NCI-H1092 treated with DMSO at 0.1 percent for 48 hours (cell line): ENCODE measurements at places on chromosomes 3 and 15.

- DNase-seq, result no peak
Measured at GRCh38 chr15:45943240-45943639, 308.4 kb downstream of the SQOR start.

DNA sequence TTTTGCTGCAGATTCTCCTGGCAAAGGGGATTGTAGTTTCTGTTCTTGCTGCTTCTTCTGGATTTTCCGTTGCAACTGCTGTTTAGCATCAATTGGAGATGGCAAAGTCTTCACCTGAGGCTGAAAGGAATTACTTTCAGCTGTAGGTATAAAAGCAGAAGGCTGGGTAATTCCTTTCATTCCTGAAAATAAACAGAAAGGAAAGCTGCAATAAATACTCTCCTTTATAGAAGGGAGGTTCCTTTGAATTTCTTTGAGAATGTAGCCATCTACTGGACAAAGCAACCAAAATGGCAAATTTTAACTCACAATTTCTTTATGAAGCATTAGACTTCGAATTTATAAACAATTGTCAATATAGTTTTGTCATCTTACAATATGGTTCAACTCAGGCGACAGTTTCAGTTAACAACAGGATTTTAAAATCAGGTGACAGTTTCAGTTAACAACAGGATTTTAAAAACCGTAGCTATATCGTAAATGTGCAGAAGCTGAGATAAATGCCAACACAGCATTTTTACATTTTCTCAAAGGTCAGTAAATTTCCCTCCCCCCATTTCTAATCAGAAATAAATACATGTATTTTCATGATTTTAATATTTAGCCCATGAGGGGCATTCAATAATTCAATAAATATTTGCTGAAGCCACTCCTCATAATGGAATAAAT lies 104.9 kb upstream of the NEDD4 start:
- no peak for DNase-seq

DNA sequence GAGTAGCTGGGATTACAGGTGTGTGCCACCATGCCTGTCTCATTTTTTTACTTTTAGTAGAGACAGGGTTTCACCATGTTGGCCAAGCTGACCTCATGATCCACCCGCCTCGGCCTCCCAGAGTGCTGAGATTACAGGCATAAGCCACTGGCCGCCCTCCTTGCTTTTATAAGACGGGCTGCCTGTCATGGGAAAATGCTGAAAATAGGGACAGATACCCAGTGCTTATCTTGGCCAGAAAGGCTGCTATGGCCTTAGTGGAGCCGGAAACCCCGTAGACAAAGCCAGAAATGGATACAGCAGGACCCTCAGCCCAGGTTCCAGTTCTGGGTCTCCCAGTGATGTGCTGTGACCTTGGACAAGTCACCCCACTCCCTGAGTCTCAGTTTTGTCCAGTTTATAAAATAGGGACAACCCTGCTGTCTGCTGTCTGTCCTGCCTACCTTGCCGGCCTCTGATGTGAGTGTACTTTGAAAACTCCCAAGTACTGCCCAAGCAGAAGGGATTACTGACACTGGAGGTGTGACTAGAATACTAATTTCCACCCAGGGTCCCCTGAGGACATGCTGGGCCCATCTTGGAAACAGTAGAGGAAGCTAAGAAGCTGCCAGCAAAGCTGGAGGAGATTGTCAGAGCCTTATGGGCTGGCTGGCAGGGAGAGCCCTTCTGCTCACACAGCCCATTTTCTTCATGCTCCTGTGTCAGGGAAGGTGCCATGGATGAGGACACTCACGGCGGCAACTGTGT lies 59.6 kb downstream of the BDH1 start:
- DNase-seq, result no peak

GRCh38 chr3:52006017-52006819 lies 10.5 kb upstream of the RPL29 start:
- no peak for DNase-seq

GRCh38 chr3:179236669-179237301 lies 14.1 kb downstream of the KCNMB3 start:
- DNase-seq, result no peak

DNA sequence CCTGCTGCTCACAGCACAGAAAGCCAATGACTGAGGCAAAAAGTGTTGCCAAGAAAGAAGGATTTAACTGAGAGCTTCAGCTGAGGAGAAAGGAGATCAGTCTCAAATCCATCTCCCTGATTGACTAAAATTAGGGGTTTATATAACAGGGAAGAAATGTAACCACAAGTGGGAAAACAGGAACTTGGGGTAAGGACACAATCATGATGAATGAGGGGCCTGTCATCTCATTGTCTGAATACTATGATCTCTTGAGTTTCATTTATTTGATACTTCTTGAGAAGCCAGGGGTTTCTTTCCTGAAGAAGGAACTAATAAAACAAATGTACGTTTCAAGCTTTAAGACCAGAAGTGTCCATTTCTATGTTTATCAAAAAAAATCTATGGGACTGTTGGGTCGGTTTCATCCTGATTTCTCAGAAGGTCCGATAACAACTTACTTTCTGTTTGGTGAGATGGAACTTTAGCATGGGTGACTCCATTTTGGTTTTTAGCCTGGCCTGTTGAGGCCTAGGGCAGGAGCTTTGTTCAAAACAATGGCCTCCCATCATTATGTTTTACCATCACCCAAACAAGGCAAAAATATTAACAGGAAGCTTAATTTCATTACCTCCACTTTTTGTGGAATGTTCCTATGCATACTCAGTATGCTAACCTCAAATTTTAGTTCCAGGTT lies 76.6 kb upstream of the PIAS1 start:
- no peak for DNase-seq

- no peak for DNase-seq
Measured at GRCh38 chr3:15771444-15771843, 26.3 kb downstream of the ANKRD28 start.

DNA sequence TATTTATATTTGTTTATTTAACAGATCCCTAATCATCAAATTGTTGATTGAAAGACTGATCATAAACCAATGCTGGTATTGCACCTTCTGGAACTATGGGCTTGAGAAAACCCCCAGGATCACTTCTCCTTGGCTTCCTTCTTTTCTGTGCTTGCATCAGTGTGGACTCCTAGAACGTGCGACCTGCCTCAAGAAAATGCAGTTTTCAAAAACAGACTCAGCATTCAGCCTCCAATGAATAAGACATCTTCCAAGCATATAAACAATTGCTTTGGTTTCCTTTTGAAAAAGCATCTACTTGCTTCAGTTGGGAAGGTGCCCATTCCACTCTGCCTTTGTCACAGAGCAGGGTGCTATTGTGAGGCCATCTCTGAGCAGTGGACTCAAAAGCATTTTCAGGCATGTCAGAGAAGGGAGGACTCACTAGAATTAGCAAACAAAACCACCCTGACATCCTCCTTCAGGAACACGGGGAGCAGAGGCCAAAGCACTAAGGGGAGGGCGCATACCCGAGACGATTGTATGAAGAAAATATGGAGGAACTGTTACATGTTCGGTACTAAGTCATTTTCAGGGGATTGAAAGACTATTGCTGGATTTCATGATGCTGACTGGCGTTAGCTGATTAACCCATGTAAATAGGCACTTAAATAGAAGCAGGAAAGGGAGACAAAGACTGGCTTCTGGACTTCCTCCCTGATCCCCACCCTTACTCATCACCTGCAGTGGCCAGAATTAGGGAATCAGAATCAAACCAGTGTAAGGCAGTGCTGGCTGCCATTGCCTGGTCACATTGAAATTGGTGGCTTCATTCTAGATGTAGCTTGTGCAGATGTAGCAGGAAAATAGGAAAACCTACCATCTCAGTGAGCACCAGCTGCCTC lies 14.7 kb downstream of the THBS1 start:
- no peak for DNase-seq

DNA sequence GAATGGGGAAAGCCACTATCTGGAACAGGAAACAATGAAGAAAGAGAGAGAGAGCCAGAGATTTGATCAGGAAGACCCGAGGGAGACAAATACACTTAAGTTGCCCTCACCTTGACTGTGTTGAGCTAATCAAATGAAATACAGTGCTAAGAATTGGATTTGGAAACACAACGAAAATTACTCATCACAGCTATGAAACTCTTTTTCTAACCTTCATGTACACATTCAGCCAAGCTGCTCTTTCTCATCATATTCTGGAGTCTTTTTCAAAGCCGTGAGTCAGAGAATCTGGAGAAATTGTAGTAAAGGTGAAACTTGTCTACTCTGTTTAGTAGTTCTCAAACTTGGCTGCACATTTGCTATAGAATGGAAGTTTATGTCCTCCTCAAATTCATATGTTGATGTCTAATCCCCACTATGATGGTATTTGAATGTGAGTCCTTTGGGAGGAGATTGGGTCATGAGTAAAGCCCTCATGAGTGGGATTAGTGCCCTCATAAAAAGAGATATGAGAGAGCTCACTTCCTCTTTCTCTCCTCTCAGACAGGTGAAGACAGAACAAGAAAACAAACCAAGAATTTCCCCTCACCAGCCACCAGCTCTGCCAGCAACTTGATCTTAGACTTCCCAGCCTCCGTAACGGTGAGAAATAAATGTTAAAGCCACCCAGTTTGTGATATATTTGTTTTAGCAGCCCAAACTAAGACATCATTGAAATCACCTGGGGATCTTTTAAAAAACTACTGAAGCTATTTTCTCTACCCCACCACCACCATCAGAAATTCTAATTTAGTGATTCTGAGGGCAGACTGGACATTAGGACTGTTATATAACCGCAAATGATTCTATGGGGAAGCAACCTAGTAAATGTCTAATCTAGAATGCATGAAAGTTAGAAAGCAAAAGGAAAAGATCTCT lies 143.6 kb upstream of the GRM7 start:
- no peak for DNase-seq

DNA sequence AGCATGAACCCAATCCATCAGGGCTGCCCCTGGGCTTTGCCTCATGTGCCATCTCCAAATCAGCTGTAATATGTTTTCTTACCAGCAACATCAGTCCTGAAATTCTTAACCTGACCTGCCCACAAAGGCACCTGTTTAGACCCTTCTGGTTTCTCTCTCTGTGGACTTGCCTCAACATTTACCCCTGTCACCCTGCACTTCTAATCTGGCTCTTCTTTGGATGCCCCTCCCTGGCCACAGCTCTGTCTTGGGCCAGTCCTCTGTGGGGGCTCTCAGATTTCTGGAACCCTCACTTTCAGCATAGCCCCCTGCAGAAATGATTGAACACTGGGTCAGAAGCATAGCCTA lies 168.7 kb upstream of the STAC start:
- no peak for DNase-seq

DNA sequence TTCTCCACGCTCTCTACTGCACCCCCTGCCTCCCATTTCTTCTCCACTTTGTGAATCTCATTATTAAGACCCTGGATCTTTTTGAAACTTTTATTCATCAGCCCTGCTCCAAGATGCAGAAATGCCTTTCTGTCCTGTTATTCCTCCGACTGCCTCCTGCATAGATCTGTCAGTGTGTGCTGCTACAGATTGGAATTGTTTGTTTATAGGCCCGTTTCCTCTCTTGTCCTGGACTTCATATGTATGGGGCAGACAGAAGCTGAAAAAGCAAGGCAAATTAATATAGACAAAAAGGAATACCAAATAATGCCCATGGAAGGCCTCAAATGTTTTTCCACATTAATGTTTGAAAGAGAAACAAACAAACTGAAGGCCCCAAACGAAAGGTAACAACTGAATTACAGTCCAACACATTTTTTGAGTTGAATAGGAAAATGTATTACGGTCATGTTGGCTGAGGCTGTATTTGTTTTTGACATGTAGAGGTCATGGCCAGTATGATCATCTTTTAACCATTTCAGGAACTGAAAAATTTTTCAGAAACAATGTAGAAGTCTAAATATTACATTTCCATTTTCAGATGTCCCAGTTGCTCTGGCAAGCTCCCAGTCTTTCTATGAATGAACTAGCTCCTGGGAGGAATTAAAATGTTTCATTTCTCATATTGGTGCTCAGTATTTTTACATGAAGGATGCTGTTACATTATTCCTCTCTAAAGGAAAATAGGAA lies 8.8 kb downstream of the CHST2 start:
- no peak for DNase-seq

GRCh38 chr3:51591231-51591630 lies 52.7 kb downstream of the RAD54L2 start:
- DNase-seq, result no peak

DNA sequence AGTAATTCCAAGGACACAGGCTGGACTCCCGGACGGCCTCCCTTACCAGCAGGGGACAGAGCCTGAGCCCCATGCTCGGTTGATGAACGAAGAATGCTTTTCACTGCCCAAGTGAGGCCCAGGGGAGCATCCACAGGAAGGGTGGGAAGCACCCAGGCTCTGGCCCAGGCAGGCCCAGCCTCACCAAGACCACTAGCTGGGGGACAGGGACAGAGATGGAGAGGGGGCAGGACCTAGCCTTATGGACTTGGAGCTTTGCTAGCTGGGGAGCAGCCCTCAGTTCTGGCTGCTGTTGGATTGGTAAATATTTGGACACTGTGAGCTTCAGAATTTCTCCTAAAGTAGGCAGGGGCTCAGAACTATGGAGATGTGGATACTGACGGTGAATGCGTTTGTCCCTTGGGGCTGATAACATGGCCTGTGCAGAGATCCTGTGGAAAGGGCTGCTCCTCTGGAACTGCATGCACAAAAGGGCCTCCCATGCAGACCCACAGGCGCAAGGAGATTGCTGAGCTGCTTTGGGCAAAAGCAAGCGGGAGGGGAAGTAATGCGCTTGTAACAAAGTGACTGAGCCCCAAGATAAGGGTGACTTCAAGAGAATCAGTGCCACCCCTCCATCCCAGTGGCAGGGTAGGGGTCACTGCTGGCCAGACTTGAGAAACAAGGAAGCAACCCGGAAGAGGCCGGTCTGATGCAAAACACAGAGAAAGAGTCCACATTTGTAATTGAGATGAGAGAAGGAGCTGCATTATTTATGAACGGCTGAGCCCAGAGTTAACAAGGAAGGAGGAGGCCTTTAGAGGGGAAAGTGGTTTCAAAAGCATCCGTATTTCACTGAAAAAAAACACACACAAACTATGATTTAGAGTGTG lies 70.1 kb upstream of the MEF2A start:
- no peak for DNase-seq

GRCh38 chr3:71010726-71011455 lies 572.6 kb downstream of the FOXP1 start:
- no peak for DNase-seq

DNA sequence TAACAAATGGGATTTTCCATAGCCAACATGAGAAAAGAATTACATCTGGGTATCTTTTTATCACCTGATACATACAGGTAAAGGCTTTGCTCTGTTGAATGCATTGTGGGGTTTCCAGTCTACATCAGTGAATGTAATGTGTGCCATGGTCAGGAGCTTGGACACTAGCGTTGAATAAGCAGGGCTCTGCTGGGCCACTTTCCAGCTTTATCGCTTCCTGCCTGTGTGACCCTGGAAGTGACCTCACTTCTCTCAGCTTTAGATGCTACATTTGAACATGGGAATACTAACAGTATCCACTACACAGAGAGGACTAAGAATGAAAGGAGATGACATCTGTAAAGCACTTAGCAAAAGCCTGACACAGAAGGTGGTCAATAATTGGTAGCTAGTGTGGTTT lies 40.1 kb downstream of the TTC23 start:
- DNase-seq, result no peak
